ENCODE measurements at places on chromosomes 4 and X.

- no peak for DNase-seq
Observed at GRCh38 chrX:38657562-38657961, 96.2 kb downstream of the TSPAN7 start.

GRCh38 chr4:103091601-103092223, 7.9 kb downstream of the BDH2 start:
- DNase-seq, result no peak

DNA sequence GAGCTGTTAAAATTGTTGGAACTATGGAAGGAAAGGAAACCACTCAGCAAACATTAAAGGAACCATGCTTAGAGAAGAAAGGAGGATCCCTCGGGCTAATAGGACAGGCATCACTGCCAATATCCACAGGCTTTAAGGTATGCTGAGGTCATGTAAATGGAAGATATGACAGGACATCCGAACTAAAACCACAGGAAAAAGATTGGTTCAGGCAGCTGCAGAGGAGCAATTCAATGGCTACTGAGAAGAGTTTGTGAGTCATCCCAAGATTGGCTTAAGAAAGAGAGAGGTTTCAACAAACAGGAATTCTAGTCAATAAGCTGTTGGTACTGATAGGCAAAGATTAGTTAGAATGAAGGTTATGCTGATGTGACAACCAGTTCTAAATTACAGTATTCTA, 106.4 kb upstream of the FAM241A start:
- no peak for DNase-seq

GRCh38 chr4:185011408-185011807, 6.9 kb upstream of the HELT start:
- DNase-seq, result no peak

DNA sequence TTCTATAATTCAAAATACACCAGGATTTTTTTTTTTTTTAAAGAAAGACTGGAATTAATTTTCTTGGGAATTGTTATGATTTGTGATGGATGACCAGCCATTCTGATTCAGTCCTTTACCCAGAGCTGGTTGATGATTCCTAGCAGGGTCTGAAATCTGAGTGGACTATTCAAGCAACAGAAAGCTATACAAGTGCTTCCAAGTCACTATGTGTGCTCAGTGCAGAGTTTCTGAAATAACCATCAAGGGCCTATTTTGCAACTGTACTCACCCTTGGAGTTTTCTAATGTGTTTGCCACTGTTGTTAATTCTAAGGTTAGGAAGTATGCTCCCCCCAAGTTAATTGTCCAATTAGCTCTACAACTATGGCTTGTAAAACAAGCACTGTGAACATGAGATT, 137.7 kb upstream of the RAPGEF2 start:
- DNase-seq, result no peak

DNA sequence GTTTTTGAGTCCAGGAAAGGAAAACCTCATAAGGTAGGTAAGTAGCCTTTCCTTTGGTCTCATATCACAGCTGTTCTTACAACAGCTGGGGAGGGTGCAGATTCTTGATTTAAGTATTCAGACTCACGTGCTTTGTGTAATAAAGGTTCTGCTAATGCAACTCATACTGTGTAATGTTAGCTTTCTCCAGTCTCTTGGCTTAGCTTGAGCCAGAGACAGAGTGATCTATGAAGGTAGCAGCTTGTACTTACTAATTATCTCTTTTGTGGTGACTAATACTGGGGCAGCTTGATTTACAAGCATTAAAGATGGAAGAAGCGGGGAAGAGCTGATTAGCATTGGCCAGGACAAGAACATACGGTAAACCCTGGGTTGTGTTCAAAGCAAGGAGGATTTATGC, 80.3 kb downstream of the LNX1 start:
- no peak for DNase-seq

Measured in omental fat pad (tissue), 4 donors.